Stimulated activated CD4-positive, alpha-beta T cell treated with anti-CD3 and anti-CD28 coated beads, Interleukin-1b, Interleukin-23, amount 100 ng/mL, for 1 hour (primary cell): ENCODE measurements at places on chromosomes 6 and 20.

DNA sequence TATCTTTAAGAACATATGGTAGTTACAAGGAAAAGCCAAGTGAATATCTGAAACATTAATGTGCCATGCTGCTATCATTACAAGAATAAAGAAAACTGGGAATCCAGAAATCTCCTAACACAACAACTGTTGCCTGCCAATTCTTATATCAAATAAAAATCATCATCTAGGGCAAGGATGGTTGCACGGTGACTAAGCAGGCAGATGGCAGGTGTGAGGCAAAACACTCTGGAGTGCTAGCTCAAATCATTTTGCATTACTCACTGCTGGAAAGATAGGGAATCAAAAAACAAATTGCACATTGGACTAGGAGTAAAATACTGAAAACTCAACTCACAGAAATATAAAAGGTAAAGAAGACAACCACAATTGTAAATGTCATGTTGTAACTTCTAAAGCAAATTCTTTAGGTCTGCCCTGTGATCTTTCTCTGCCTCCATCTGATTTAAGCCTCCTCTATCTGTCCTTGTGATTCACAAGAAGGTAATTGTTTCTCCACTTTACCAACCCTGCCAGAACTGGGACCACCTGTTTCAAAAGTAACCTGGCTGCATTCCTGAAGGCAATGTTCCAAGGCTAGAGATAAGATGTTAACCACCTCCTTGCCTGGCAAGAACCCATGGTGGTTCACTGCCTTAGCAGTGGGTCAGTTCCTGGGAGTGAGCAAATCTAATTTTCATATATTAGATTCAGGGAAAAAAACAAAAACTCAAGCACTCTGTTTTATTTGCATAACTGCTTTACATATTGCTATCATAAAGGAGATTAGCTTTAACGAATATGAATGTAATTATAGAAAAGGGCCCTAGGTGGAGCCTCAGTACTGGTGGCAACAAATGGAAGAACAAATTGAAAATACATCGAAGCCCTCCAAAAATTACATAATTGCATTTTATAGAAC, 33.1 kb upstream of the LCA5 start:
- no peak for DNase-seq

GRCh38 chr6:156873654-156874380, 96.6 kb downstream of the ARID1B start:
- no peak for DNase-seq

DNA sequence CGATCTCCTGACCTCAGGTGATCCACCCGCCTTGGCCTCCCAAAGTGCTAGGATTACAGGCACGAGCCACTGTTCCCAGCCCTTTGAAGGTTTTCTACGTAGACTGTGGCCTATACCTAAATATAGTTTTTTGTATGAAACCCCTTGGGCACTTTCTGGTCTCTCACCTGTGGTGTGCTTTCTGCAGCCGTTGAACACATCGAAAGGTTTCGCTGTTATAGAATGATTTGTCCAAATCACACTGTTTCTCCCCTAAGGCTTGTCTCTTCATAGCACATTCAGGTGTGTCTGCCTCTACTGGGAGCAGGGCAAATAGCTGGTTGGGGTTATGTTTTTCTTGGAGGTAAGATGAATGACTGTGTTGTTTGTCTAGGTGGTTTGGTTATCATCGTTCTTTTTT, 597.9 kb downstream of the RNF144B start:
- DNase-seq, result no peak

GRCh38 chr6:165676435-165677068, 13.5 kb upstream of the PDE10A start:
- DNase-seq, result no peak

DNA sequence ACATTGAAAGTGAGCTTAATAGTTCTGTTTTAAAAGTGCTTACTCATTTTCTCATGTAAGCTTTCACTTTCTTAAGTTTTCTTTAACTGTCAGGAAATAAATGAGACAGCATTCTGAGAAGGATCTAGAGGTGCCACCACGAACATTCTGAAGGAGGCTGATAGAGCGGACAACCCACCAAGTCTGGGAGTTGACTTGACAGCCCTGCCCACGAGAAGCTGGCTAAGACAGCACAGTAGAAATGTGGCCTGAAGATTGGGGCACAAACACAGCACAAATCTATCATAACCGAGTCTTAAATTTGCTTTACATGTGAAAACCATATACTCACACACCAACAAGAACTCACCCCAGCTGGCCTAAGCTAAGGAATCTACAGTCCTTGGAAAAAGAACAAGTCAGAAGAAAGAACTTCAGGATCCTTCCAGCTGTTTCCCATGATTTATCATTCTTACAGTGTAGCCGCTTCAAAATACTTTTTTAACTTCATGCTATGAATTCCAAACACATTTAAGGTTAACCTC, 144.2 kb upstream of the TNFAIP3 start:
- no peak for DNase-seq

DNA sequence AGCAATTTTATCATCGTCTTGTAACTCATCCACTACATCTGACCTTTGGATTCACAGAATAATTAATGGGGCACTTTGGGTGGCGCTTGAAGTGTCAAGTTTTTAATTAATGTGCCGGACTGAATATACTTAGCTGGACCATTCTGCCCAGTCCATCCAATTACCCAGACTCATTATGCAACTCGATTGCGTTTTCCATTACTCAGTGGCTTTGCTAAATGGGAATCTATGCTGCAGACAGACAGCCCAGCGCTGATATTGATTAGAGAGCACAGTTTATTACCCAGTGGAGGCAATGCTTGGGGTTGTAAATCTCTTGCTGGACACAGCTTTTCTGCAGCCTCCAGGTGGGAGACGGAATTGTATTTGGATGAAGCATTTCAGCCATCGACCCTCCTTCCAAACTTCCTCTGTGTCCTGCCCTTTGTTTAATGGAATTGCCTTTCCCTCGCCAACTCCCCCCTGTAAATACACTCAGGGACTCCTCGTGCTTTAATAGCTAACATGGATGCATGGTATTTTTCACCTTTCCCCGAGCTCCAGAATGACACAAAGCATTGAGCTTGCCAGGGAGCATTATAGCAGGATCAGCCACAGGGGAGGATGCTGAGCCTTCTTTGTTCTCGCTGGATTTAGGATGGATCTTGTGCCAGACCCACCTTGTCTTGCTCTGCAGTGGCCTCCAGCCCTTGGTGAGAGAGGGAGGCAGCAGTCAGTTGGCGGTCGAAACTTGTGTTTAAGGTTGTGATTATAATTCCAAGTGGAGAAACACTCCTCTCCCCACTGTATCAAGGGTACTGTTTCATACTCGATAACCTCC, 59.7 kb downstream of the EDN3 start:
- DNase-seq, result no peak

GRCh38 chr6:85464260-85464644, 14.4 kb downstream of the NT5E start:
- no peak for DNase-seq
